ENCODE measurements at places on chromosomes 5 and 9.

- DNase-seq, result no peak
Measured at GRCh38 chr5:93819668-93820067, 78.3 kb upstream of the POU5F2 start.

DNA sequence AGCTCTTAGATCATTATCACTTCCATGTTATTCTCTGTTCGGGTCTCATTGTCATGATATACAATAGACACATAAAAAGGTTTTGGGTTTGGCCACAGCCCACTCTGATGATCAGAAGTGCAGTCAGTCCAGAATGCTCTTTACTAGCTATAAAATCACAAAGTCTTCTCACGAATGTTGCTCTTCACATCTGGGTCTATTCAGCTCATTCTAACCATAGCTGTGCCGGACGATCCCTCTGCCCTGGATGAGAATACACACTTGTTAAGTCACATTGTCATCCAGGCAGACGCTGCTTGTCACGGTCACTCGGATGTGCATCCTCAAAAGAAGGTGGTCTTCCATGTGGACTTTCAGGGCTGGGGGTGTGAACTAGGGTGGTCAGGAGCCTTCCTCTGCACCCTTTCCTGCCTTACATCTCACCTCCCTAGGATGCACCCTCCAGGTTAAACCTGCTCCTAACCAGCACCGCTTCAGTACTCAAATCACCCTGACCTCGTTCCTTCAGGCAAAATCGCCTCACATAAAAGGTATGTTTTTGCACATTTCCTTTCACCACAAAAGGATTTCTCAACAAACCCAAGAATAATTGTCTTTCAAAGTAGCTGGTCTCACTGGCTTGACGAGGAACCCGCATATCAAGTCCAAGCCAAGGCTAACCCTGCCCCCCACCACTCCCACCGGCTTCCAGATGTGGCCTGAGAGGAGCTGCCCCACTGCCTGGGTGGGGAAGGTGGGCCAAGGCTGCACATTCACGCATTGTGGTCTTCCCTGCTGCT lies 21.9 kb downstream of the ANKH start:
- no peak for DNase-seq

DNA sequence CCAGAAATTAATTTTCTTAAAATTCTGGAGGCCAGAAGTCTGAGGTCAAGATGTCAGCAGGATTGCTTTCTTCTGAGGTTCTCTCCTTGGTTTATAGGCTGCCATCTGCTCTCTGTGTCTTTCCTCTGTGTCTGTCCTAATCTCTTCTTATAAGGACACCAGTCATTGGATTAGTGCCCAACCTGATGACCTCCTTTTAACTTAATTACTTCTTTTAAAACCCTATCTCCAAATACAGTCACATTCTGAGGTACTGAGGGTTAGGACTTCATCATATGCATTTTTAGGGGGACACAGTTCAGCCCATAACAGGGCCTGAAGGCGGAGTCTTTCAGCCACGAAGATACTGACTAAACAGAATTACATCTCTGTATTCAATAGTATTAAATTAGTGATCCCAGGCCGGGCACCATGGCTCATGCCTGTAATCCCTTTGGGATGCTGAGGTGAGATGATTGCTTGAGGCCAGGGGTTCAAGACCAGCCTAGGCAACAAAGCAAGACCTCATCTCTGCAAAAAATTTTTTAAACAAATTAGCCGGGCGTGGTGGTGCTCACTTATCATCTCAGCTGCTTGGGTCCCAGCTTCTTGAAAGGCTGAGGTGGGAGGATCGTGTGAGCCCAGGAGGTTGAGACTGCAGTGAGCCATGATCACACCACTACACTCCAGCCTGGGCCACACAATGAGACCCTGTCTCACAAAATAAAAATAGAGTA lies 5.9 kb upstream of the RPS6 start:
- DNase-seq, result no peak

DNA sequence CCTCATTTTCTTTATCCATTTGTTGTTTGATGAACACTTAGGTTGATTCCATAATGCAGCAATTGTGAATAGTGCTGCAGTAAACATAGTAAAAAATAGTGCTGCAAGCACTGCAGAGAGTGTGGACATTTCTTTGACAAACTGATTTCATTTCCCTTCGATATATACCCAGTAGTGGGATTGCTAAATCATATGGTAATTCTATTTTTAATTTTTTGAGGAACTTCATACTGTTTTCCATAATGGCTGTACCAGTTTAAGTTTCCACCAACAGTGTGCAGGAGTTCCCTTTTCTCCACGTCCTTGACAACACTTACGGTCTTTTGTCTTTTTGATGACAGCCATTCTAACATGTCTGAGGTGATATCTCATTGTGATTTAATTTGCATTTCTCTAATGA lies 138.2 kb upstream of the PLPPR1 start:
- no peak for DNase-seq

- no peak for DNase-seq
Measured at GRCh38 chr5:9149988-9150387, 395.9 kb downstream of the SEMA5A start.

DNA sequence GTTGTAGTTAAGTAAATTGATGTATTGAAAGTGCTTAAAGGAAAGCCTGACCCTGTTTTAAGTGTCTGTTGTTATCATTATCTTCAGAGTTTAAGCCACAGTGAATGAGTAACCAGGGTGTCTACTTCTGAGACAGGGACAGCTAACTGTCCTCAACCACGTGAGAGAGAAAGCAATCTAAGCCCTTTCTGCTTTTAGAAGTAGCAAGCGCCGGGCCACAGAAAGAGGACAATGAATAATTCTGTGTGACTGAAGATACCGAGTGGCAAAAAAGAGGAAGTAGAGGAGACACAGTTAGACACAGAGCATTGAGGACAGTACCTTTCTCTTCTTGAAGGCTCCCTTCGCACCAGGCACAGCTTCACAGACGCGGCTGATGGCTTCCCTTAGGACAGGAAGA lies 86.3 kb downstream of the S1PR3 start:
- no peak for DNase-seq

DNA sequence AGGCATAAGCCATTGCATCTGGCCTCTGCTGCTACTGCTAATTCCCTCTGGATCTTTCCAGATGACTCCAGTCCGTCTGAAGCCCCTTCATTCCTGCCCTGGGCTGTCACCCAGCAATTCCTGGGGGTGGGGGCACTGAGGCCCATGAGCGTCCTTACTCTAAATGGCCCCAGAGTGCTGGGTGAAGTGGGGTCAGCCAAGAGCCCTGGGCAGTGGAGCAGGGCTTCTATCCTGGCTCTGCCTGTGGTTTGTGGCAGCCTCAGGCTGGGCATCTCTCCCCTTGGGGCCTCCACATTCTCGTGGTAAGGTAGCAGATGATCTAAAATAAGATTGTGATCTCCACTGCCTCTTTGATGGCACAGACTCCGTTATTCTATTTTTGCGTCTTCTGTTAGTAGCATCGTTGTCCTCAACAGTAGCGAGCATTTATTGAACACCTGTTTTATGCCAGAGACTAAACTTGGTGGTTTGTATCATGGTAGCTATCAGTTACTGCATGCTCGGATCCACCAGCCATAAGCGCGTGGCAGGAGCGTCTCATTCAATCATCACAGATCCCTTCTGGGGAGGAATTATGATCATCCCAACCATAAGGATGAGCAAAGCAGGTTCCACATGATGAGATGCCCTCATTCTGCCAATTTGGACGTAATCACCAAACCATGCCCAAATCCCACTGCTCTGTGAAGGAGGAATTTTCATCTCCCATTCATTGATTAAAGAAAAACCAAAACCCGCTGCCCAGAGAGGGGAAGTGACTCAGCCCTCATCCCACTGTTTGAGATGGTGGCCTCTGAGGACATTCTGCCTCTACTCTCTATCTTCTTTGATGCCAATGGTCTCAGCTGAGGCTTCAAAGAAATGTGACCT lies 21.9 kb upstream of the DUSP1 start:
- no peak for DNase-seq

GRCh38 chr5:30502277-30502676 lies 691.2 kb upstream of the CDH6 start:
- DNase-seq, result no peak

DNA sequence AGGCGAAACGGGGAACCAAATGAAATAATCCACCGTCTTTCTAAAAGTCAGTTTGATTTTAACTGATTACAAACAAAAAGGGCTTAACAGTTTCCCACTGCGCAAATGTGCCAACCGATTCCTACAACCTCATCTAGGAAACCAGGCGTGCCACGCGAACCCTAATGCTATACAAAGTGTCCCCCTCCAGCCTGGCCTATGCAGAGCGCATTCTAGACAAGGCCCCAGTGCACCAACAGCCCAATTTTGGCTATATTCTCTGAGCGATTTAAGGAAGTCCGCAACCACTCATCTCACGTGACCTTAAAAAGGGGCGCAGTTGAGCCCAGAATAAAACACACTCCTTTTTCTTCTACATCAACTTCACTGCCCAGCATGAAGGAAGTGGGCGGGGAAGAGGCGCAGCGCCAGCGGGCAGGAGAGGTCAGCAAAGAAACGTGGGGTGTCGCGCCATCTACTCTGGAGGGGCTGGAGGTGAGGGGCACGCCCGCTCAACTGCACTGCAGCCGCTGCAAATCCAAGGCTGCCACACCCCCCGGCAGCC lies 779 bp downstream of the FAM13B start:
- no peak for DNase-seq

GRCh38 chr5:15844253-15844652 lies 335.3 kb downstream of the MARCHF11 start:
- no peak for DNase-seq

DNA sequence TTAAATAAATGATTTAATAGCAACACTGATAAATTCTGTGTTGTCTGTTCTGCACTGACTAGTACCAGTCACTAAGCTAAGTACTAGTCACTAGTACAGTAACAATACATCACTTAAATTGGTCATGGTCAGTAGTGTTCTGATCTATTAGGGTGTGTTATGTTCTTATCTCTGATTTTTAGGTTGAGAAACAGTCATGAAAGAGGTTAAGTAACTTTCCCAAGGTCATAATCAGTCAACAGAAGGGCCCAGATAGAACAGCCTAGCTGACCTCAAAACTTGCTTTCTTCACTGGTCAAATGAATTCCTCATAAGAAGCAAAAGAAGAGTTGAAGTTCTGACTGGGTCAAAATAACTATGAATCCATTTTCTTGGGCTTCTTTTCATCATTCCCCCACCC lies 1492.7 kb downstream of the MAT2B start:
- no peak for DNase-seq

GRCh38 chr9:14752271-14752670 lies 29.7 kb upstream of the CER1 start:
- no peak for DNase-seq

- DNase-seq, result no peak
Measured at GRCh38 chr9:122846371-122846940, 18.1 kb upstream of the PDCL start.

DNA sequence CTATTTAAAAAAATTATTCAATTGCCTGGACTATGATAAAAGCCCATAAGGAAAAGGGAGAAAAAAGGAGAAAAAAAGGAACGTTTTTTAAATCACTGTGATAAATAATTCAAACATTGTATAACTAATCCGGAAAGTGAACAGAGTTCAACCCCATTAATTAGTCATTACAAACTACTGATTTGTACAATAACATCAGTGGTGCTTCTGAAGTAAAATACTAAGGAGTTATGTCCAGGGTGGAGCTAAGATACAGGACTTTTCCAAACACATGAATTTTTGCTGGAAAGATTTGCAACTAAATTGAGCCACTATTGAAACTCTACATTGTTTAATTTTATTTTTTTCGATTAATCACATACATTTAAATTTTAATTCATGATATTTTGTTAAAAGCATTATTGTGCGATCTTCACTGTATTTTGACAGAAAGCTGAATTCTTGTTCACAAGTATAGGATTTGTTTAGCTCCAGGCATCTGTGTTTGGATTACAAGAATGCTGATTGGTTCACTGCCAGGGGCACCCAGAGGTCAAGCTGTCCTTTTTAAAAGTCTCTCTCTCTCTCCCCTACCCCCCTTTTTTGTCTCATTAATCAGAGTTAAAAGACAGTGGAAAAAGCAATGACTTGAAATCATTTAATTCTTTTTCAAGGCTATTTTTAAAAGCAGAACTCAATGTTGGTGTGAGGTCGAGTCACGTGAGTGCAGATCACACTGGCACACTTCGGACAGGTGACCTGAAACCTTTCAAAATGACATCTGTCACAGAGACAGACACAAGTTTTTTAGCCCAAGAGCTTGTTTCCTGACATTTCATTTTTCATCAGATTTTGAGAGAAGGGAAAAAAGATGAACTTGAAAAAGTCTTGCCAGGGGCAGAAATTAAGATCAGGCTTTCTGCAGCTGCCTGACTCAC lies 387.3 kb downstream of the NR2F1-AS1 start:
- no peak for DNase-seq

GRCh38 chr9:136629879-136630661 lies 32.6 kb upstream of the EGFL7 start:
- no peak for DNase-seq

DNA sequence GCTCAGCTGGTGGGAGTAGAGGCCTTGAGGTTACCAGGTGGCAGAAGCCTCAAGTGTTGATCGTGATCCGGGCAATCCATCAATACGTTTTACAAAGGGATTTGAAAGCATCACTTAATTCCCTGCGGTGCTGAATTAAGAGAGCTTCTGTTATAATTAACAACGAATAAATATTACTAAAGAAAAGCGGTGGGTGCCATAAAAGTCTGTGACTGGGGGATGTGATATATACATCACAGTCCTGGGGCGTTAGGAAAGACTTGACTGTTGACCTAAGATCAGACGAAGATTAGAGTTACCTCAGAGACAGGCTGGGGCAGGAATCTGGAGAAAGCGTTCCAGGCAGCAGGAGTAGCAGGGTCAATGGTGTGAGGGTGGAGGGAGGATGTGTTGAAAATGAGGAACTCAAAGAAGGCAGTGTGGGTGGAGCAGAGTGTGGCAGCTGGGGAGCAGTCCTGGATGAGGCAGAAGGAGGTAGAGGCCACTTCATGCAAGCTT lies 6.7 kb upstream of the C5orf63 start:
- DNase-seq, result peak; percentile 58

GRCh38 chr5:106481374-106481773 lies 1189.4 kb downstream of the EFNA5 start:
- DNase-seq, result no peak

- no peak for DNase-seq
Measured at GRCh38 chr5:89991592-89991991, 418.0 kb downstream of the CETN3 start.

GRCh38 chr5:159478950-159479349 lies 148.7 kb upstream of the IL12B start:
- DNase-seq, result no peak

DNA sequence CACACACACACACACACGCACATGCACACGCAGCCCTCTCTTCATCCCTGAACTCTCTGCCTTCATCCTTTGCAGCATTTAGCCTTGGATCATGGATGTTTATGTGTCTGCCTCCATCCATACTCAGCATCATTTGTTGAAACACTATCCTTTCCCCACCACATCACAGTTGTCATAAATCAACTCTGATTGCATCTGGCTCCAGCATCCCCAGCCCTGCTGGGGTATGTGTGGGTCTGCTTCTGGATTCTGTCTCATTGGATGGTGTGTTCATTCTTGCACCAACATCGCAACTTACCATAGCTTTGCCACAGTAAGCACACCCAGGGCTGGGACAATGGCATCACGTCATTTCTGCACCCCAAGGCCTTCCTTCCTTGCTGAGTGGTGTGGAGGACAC lies 175.4 kb downstream of the RGS3 start:
- no peak for DNase-seq

GRCh38 chr5:4947106-4947505 lies 193.0 kb upstream of the ADAMTS16 start:
- DNase-seq, result no peak
